ENCODE measurements at places on chromosomes 3 and 15.

- no peak for DNase-seq
Measured at GRCh38 chr15:74406992-74407705, 26.6 kb downstream of the SEMA7A start.

DNA sequence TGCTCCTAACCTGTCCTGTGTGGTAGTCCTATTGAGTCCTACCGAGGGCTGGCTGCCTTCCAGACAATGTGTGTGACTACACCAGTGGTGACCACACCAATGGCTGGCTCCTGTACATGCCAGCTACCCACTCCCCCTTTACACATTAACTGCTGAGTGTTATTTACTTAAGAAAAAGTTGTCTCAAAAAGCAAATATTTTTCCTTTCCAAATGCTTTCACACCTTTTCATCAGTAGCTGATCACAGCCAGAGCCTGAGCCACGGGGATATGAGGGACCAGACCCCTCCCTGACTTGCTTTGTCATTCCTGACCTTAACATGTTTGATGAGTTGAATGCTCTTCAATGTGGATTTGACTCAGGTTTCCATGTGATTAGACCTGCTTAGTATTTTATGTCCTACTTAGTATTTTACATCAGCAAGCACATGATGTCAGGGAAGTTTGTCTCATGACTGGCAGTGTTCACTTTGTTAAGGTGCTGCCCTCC is 29.6 kb upstream of the GREM1 start:
- DNase-seq = no peak

- DNase-seq = no peak
Measured at GRCh38 chr3:131895766-131896165, 139.0 kb downstream of the CPNE4 start.

GRCh38 chr3:124563376-124563775 is 166.9 kb upstream of the UMPS start:
- no peak for DNase-seq

DNA sequence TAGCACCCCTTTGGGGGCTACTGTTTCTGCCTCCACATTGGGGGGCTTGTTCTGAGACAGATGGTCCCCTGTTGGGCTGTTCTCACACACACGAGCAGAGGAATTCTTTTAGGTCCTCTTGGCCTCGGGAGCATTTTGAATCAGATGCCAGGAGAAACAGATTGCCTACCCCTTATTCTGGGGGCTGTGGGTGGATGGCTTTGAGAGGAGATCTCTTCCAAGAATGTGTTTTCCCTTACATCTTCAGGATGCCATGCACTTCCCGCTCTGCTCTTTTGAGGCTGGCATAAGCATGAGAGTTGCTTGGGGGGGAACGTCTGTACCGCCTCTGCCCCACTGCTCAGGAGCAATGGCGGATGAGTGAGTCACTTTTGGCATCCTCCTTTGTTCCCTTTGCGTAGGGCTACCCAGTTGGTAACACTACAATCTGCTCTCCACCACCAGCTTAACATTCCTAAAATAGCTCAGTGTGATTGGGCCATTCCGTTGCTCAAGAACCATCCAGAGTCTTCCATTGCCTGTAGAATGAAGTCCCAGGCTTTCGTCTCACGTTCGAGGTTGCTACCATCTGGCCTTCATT is 154.4 kb downstream of the RPLP1 start:
- DNase-seq = no peak

- DNase-seq = no peak
Measured at GRCh38 chr15:98803228-98804056, 155.1 kb downstream of the IGF1R start.

DNA sequence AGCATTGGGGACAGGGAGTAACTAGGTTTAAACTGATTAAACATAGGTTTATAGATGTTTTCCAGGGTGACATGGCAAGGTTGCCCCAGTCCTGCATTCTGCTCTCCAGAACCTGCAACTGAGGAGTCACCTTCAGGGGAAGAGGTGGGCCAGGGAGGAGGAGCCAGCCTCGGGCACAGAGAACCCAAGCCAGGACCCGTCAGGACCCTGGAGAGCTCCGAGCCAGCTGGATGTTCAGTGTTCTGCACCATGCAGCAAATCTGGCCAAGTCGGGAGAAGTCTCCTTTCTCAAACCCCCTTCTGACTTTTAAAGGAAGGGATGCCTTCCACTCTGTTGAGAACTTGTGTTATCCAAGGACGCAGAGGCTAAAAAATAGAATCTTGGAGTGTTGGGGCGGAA is 62.1 kb upstream of the SLC6A11 start:
- DNase-seq = no peak

- no peak for DNase-seq
Measured at GRCh38 chr3:10450494-10451440, 54.6 kb downstream of the ATP2B2 start.

DNA sequence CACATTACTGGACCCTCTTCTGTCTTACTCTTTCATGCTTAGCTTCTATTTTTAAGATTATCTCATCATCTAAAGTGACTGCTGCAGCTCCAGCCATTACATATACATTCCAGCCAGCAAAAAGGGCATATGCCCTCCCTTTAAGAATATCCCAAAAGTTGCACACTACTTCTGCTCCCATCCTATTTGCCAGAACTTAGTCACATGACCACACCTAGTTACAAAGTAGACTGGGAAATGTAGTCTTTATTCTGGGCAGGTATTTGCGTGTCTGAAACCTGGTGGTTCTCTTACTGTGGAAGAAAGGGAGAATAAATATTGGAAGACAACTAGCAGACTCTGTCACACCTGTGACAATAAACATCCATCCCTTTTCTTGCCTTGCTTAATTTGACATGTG is 341.6 kb upstream of the NR2E3 start:
- no peak for DNase-seq

DNA sequence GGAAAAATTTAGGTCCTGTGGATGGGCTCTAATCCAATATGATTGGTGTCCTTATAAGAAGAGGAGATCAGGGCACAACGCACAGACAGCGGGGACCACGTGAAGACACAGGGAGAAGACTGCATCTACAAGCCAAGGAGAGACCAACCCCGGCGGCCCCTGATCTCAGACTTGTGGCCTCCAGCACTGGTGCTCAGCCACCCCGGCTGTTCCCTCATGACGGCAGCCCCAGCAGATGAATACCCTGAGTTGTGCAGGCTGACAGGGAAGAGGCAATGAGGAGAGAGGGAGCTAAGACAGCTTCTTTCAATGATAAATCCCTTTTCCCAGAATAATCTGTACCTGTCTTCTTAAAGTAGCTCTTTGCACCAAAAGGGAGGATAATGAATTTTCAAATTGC is 33.3 kb upstream of the CGNL1 start:
- DNase-seq = no peak
